ENCODE measurements at places on chromosomes 2 and 18.

DNA sequence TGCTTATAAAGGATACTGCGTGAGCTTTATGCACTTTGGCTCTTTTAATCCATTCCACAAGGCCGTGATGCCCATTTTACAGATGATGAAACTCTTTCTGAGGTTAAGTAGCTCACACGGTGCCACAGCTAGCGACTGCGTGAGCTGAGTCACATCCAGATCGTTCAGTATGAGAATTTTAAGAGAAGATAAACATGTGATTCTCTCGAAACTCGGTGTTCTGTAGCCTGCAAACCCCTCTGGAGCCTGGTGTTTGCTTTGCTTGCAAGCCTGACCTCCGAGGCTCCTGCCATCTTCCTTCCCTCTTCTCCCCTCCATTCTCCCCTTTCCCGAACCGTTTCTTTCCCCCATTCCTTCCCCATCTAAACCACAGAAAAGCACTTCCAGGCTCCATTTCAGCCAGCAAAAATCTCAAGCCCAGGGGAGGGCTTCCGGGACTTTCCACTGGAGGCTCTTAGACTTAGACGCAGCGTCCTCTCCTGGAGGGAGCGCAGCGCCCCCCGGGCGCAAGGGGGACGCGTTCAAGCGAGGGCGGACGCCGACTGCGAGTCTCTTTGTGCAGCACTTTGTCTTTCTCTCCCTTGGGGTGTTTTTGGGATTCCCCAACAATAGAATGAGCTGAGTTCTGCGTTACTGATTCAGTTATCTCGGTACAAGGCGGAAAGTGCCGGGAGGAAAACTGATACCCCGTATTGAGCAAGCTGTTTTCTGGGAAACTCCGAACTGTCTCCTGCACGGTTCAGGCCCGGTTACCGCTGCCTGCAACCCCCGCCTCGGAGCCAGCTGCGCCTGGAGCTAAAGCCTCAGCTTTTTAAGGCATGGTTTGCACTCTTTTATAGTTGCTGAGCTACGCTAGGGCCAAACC lies 38.0 kb downstream of the CYP1B1 start:
- peak; percentile 48 for DNase-seq

- no peak for DNase-seq
Observed at GRCh38 chr18:67705748-67706147, 189.2 kb upstream of the DSEL start.

DNA sequence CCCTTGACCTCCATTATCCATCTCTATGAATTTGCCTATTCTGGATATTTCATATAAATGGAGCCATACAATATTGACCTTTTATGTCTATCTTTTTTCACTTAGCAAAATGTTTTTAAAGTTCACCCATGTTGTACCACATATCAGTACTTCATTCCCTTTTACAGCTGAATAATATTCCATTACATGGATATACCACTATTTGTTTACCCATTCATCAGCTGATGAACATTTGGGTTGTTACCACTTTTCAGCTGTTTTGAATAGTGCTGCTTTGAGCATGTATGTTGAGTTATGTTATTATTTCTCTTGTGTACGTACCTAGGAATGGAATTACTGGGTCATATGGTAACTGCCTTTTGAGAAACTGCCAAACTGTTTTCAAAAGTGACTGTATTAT lies 93.7 kb upstream of the DNMT3A start:
- no peak for DNase-seq

DNA sequence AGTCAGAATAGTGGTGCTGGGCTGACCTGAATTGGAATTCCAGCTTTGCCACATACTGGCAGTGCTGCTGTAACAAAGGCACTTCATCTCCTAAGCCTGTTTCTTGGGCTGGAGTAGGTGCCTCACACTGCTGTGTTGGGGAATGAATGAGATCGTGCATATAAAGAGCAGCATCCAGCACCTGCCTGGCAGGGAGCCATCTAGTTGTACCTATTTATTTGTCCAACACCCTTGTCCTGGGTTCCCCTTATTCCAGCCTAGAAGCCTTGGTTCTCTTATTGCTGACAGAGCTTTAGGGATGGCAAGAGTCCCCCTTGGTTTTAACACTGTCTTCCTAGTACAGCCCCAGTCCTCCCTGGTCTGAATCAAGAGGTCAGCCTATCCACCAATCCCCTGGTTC lies 275.3 kb upstream of the RAB12 start:
- DNase-seq = no peak

- no peak for DNase-seq
Observed at GRCh38 chr2:165820296-165820695, 26.2 kb upstream of the GALNT3 start.

All from astrocyte (in vitro differentiated cells and primary cell).